Naive thymus-derived CD4-positive, alpha-beta T cell (primary cell): ENCODE measurements at places on chromosomes 7 and 10. TPM values are rescaled to one million over a fixed set of nuclear protein-coding genes. Genes with fewer than 3 reads are reported as not detected.

The ABCF2 gene
- 33.7 TPM for total RNA-seq

The AGAP4 gene
- total RNA-seq, result 20.9 and 25.5 TPM in 2 replicates

The CREB5 gene
- not detected in 2 replicates for total RNA-seq

The PLPP4 gene
- total RNA-seq, result not detected

- no peak for DNase-seq
Observed at GRCh38 chr7:136549756-136550155, 318.7 kb upstream of the CHRM2 start.

DNA sequence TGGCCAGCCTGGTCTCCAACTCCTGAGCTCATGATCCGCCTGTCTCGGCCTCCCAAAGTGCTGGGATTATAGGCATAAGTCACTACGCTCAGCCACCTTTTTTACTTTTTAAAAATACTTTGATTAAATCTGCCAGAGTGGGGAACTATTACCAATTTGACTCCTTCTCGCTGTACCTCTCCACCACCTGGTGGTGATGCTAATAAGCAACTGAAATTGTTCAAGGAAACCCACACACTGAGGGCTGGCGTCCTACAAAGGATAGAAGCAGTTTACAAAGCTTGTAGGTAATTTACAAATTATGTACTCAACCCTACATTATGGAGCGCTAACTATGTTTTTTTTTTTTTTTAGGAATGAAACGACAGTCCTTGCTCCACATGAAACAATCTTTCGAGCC lies 111.1 kb downstream of the CPED1 start:
- no peak for DNase-seq

- no peak for DNase-seq
Observed at GRCh38 chr7:122902751-122903495, 16.7 kb upstream of the CADPS2 start.

- no peak for DNase-seq
Observed at GRCh38 chr7:142805350-142806021, 34.7 kb downstream of the PRSS2 start.

- DNase-seq, result no peak
Observed at GRCh38 chr10:122323941-122324675, 50.4 kb upstream of the PLEKHA1 start.

DNA sequence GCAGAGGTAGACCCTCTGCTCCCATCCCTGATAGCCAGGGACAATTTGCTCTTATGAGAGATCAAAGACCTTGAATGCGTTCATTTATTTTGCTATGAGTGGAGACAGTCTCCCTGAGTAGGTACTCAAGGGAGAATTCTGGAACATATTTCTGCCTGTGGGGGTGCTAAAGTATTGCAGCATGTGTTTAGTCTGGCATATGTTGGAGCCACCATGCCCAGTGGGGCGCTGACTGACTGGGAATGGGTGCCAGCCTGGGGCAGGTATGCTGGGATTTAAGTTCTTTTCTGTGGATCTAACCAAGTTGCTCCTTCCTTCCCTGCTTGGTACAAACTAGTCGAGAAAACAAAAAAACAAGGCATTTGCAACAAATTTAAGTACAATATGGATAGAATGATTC lies 99.1 kb downstream of the JCAD start:
- no peak for DNase-seq

DNA sequence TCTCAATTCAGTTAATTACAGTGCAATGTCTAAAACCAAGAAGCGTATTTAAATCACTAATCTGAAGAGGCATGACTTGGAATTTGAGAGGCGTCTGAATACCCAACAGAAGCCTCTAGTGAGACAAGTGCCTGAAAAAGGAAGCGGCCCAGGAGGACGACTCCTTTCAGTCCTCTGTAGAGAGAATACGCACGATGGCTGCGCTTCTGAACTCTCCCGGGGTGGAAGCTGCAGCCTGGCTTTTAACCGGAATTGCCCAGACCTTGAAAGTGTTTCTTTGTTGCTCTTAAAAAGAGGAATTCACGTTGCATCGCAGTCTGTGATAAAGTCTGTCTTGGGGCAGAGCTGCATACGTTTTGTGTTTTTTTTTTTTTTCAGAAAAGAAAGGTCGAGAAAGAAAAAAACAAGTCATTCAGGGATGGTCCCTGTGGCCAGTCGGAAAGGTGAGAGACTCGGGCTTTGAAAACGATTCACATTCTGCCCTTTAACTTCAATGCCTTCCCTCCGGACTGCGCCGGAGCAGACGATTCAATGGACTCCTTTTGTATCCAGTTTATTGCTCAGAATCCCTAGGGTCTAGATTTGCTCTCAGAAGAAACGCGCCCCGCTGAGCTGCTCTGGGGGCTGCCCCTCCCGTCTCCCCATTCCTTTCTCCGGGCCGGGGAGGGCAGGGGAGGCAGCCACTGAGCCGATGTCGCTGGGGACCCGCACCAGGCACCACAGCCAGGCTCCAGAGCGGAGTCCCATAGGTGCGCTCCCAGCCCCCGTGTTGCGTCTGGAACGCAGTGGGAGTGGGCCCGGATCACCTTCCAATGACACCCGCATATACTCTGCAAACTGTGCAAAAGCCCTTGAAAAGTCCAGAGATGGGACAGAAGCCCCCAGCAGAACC lies 994 bp upstream of the PTF1A start:
- no peak for DNase-seq

DNA sequence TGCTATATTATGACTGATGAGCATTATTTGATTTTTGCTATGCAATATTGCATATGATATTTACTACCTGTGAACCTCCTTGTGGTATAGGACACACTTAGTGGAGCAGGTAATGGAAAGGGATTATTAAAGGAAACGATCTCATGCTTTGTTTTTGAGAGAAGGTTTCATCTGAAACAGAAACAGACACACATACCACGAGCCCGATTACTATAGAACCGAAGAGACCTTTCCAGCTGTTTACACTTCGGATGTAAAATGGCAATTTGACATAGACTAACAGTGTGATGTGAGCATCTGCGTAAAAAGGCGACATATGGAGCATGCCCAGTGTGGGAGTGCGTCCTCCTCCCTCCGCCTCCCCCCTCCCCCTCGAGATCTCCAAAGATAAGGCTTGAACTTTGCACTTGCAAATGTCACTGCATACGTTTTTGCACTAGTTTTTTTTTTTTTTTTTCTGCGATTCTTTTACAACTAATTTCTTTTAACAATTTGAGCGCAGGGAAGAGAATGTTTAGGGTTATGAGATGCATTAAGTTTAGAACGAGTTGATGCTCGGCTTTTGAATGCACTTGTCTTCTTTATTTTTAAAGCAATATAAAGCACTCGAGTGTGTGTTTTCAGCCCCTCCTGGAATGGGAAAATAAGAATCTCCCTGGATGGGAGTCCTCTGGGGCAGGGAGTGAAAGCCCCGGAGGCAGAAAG lies 251.0 kb downstream of the NSUN6 start:
- no peak for DNase-seq
